Panc1 (cell line): ENCODE measurements at places on chromosomes 6 and 20. TPM values are rescaled to one million over a fixed set of nuclear protein-coding genes. Genes with fewer than 3 reads are reported as not detected.

- peaks cover 24% of the 10 kb centered on the region for H3K4me1 ChIP-seq
- no peak overlapping the region for H3K4me3 ChIP-seq
- 0 out of 2 replicates have a peak overlapping the region, but pooled peaks have one; percentile 13 for H3K27ac ChIP-seq
- H3K36me3 ChIP-seq: no peaks in the 10 kb centered on the region
- no peaks in the 10 kb centered on the region for H3K27me3 ChIP-seq
Observed at GRCh38 chr6:129686941-129687627, 22.9 kb downstream of the ARHGAP18 start.

- no peaks in the 10 kb centered on the region for H3K36me3 ChIP-seq
- DNase-seq: no peak
- H3K27ac ChIP-seq: no peak overlapping the region
- no peak overlapping the region for H3K4me3 ChIP-seq
Observed at GRCh38 chr6:155974359-155974758, 518.7 kb upstream of the NOX3 start.

EEF1A2 gene
- 178 TPM for total RNA-seq

LRRN4 gene
- total RNA-seq: 0.57 TPM

DNA sequence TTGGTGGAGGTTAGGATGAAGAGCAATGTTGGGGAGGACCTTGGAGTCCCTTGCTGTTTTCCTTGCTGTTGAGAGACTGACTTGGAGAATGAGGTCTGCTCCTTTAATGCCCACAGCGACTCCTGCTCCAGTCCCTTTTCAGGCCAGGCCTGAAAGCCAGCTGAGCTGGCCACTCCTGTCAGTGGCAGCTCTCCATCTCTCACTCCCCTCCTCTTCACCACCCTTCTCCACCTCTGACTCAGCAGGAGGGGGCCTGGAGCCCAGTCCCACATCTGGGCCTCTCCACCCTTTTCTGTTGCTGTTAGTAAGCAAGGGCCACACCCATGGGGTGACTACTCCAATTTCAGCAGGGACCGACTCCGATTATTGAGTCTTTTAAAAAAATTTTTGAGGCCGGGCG, 2.2 kb downstream of the SNX21 start:
- H3K4me3 ChIP-seq: no peak overlapping the region
- no peaks in the 10 kb centered on the region for H3K27me3 ChIP-seq
- no peak overlapping the region for H3K27ac ChIP-seq

- no peak for DNase-seq
- no peak overlapping the region for H3K27ac ChIP-seq
- H3K4me3 ChIP-seq: no peak overlapping the region
- no peaks in the 10 kb centered on the region for H3K4me1 ChIP-seq
Observed at GRCh38 chr6:94680669-94681212, 896.6 kb upstream of the MANEA start.
